ENCODE measurements at places on chromosomes 3 and 15.

GRCh38 chr15:70507772-70508371 is 255.5 kb downstream of the UACA start:
- no peak for DNase-seq

- peak; percentile 66 for DNase-seq
These were observed 681.3 kb downstream of the ROBO1 start for GRCh38 chr3:79086514-79086913.

GRCh38 chr15:71565631-71566160 is 244.7 kb upstream of the NR2E3 start:
- no peak for DNase-seq

GRCh38 chr3:78221300-78221699 is 1181.4 kb downstream of the ROBO2 start:
- no peak for DNase-seq

- no peak for DNase-seq
These were observed 4.4 kb downstream of the DALRD3 start for GRCh38 chr3:49013738-49014660.

- DNase-seq = no peak
These were observed 362.4 kb upstream of the ZNF385D start for GRCh38 chr3:22113453-22113852.

GRCh38 chr15:91522605-91523332 is 330.7 kb upstream of the SLCO3A1 start:
- peak; percentile 3 for DNase-seq

GRCh38 chr3:25775936-25776335 is 7.3 kb downstream of the NGLY1 start:
- DNase-seq = no peak

DNA sequence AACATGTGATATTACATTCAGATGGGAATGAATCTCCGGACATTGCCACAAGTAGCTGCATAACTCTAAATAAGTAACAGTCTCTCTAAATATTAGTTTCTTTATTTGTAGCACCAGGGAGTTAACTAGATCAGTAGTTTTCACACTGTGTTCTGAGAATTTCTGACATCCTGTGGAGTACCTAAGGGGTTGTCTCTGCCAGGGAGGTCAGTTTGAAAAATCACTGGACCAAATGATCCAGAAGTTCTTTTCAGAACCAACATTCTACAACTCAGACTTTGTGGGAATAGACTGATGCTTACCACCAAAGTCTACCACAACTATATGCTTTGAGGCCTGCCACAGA is 9.0 kb upstream of the ILDR1 start:
- DNase-seq = no peak

DNA sequence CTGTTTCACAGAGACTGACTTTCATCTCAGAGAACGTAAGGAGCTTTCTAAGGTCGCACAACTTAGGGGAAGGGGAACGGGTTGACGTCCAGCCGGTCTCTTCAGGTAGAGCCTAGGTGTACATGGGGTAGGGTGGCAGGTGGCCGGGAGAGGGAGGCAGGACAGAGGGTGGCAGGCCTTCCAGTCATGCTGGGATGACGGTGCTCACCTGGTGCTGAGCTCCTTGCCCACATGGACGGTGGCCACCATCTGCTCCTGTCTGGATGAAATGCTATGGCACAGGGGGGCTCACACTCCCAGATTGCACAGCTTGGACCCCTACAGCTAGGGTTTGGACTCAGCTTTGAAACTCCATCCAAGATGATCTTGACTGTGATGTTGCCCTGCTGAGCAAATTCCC is 144.5 kb downstream of the ATP10A start:
- DNase-seq = no peak

DNA sequence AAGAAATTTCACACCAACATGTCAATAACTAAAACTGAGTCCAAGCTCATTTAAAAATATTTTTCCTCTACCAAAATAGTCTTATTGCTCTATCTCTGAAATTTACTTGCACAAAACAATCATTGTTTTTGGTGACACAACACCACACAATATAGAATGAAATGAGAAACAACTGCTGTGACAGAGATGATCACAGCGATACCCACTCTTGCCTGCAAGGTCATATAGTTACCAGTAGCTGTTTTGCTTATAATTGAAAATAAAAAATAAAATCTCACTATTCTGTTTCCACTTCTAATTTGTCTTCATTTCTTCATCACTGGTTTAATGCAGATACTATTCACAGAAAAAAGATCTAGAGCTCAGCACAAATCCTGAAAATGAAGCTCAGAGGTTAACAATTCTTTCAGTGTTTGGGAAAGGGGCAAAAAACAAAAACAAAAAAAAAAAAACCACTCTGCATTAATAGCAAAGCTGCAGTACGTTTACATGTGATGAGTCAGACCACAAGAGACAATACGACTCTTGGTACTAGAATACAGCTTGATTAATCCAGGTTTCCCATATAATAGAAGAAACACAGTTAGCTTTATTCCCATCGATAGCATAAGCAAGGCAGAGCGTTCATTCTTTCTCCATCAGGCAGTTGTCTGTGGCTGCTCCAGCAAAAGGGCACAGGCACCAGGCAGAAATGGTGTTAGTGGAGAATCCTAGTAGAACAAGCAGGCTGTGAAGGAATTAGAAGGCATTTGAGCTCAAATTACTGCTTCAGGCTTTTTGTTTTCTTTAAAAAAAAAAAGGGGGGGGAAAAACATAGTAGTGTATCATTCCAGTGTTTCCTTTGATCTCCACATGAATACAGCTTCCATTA is 773 bp downstream of the ANKRD28 start:
- DNase-seq = peak; percentile 44

DNA sequence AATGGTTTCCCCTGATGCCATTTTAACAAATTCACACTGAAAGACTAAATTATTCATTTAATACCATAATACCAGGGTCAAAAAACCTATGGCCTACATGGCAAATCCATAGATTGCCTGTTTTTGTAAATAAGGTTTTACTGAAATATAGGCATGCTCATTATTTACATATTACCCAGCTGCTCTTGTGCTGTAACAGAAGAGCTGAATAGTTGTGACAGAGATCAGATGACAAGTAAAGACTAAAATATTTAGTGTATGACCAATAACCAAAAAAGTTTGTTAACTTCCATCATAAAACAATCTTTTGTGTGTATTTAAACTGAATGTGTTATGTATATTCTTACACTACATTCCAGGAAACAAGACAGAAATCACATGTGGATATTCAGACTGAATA is 60.2 kb downstream of the DENND4A start:
- DNase-seq = no peak
